Brain pericyte (primary cell): ENCODE measurements at places on chromosomes 4 and X.

GRCh38 chr4:1655081-1655480 is 29.0 kb downstream of the FAM53A start:
- DNase-seq, result no peak

DNA sequence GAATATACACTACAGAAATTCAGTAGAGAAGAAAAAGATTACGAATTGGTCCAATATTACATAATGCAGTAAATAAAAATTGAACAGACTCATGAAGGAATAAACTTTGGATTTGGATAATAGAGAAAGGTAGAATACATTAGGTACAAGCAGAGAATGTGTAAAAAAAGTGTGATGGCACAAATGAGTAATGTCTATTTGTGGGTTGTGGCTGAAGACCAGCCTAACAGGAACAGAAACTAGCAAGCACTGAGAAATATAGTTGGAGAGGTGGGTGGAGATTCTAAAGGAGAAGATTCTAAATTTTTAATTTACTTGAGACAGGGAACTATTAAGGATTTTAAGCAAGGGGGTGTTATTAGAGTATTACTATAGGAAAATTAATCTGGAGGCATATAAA is 15.2 kb upstream of the CLOCK start:
- DNase-seq, result no peak

DNA sequence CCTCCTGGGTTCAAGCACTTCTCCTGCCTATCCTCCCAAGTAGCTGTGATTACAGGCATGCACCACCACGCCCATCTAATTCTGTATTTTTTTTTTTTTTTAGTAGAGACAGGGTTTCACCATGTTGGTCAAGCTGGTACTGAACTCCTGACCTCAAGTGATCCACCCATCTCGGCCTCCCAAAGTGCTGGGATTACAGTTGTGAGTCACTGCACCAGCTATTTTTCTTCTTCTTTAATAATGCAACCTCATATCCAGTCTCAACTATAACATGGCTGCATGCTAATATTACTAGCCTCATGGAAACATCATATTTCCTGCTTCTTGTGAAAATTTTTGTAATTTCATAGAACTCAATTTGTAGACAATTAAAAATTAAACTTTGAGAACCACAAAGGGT is 706.5 kb downstream of the KCTD8 start:
- no peak for DNase-seq

GRCh38 chr4:152073351-152074087 is 312.7 kb upstream of the GATB start:
- DNase-seq, result no peak

DNA sequence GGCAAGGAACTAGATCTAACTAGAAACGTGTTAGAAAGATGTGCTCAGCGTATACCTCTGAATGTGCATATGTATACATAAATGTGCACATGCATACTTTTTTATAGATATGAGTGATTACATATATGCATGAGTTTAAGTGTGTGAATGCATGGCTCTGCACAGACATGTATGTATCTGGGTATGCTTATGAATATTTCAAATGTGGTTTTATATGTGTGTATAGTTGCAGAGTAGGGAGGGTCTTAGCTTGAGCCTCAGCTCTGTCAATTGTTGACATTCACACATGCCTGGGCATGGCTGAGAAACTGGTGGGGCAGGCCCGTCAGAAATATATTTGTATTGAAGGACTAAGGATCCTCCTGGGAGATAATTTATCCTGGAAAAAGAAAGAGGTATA is 31.1 kb downstream of the RAP2C start:
- DNase-seq, result no peak

GRCh38 chr4:118369231-118369630 is 16.4 kb upstream of the PRSS12 start:
- no peak for DNase-seq

GRCh38 chr4:4269331-4269731 is 20.6 kb downstream of the LYAR start:
- DNase-seq, result no peak

DNA sequence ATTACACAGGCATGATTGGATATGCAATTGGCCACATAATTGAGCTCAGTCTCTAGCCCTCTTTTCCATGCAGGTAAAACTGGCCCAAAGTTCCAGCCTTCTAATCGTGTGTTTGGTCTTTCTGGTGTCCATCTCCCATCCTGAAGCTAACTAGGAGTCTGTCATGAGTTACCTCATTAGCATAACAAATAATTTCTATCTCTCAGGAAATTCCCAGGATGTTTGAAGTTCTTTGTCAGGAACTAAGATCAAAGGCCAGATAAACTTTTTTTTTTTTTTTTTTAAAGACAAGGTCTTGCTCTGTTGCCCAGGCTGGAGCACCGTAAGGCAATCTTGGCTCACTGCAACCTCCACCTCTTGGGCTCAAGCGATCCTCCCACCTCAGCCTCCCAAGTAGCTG is 15.8 kb downstream of the ATXN3L start:
- no peak for DNase-seq

DNA sequence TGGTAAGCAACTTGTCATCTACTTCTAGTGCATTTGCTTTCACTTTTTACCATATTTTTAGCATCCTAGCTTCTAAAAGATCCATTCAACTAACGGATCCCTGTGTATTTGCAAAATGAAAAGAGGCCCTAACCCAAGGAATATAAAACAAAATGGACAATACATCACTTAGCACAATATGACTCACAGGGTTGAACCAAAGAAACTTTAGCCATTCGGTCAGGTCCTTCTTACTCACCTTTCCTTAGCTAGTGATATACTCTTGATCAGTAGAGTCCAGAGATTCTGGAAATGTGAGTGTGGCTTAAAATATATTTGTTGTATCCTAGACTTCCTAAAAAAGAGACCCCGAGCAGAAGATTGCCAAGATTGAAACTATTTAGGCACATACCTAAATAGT is 19.5 kb downstream of the TMPRSS11E start:
- no peak for DNase-seq

DNA sequence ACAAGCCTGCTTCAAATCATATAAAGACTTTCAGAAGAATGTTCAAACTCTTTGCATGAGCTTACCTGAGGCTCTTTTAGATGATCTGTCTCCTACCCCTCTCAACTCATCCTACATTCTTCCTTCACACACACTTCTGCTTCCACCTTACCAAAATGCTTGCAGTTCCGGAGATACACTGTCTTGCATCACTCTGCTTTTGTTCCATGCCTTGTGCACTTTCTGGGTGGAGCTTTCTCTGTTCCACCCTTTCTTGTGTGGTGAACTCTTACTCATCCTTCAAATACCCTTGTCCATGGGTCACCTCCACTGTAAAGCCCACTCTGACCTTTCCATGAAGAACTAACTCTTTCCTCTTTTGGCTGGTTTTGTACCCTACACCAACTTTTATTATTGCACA is 18.4 kb upstream of the MGST2 start:
- DNase-seq, result no peak

GRCh38 chr4:26199596-26199995 is 121.2 kb upstream of the RBPJ start:
- no peak for DNase-seq

DNA sequence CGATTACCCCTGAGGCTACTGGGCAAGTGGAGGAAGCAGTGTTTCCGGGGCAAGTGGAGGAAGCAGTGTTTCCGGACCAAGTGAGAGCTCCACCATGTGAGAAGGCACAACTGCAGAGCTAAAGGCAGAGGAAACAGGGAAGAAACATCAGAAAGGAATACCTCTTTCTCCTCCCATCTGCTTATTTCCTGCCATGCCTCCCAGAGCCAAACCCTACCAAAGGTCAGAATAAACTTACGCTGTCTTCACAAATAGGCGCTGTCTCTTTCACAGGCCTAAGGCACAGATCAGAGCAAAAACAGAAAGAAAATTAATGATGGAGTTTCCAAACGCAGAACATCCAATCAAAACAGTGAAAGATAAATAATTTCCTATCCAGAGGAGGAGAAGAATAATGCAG is 153.0 kb downstream of the ATOH1 start:
- DNase-seq, result no peak

GRCh38 chrX:39418731-39419638 is 617.7 kb downstream of the MID1IP1 start:
- no peak for DNase-seq

GRCh38 chr4:115152081-115152480 is 38.7 kb upstream of the NDST4 start:
- DNase-seq, result no peak

DNA sequence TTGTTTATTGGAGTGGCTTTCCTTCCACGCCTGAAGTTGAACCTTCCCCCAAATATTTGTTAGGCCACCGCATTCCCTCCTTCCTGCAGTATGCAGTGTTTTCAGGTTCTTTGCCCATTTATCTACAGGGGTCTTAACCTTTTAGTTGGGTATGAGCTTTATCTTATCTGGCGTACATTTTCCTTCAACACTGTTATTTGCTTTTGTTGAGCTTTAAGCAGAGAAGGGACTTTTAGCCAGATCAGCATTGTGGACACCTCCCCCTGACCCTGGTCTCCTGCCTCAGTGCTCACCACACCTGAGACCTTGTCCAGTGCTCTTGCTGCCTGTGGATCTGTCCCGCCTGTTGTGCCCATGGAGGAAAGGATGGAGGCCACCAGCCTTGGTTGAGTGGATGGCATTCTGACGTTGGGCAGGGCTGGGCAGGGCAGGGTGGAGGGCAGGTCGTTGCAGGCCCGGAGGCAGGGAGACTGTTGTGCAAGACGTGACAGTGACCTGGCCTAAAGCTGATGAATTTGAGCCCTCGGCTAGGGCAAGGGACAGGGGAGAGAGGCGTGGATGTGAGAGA is 998 bp upstream of the DUSP9 start:
- DNase-seq, result no peak

GRCh38 chr4:30600246-30601017 is 119.7 kb upstream of the PCDH7 start:
- DNase-seq, result no peak

GRCh38 chrX:2187352-2188115 is 313.2 kb downstream of the DHRSX start:
- DNase-seq, result no peak

DNA sequence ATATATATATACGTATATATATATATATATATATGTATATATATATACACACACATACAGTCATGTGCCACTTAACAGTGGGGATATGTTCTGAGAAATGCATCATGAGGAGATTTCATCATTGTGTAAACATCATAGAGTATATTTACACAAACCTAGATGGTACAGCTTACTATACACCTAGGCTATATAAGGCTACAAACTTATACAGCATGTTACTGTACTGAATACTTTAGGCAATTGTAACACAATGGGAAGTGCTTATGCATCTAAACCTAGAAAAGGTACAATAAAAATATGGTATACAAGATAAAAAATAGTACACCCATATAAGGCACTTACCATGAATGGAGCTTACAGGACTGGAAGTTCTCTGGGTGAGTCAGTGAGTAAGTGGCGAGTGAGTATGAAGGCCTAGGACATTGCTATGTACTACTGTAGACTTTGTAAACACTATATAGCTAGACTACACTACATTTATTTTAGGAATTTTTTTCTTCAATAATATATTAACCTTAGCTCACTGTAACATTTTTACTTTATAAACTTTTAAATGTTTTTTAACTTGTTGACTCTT is 13.2 kb upstream of the CCSER1 start:
- no peak for DNase-seq

DNA sequence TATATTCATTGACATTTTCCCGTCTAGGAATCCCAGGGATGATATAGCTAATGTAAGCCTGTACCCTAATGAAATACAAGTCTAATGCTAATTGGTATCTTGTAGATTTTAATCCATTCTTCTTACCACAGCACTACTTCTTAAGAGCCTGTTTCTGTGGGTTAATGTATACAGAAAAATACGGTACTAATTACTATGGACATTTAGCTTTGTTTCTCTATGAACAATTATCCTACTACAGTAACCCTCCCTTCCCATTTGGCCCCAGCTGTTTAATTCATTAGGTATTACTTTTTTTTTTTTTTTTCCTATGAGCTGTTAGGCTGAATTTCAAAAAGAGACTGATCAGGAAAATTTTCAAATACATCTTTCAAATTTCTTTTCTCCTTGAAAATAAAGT is 245.1 kb upstream of the SLC7A11 start:
- no peak for DNase-seq

DNA sequence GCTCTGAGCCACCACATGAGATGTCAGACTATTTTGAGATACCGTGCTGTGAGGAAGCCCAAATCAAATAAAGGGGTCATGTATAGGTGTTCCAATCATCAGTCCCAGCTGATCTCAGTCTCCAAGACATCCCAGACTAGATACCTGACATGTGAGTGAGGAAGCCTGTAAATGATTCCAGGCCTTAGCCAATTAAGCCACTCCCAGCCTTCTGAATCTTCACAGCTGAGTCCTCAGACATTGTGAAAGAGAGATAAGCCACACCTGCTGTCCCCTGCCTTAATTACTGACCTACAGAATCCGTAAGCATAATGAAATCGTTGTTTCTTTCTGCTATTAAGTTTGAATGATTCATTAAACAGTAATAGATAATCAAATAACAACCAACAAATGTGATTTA is 671.4 kb downstream of the ZNF674 start:
- DNase-seq, result no peak

- no peak for DNase-seq
These were observed 54.9 kb downstream of the NDST4 start for GRCh38 chr4:115058533-115058932.

- no peak for DNase-seq
These were observed 151.3 kb downstream of the USP46 start for GRCh38 chr4:52507774-52508173.

DNA sequence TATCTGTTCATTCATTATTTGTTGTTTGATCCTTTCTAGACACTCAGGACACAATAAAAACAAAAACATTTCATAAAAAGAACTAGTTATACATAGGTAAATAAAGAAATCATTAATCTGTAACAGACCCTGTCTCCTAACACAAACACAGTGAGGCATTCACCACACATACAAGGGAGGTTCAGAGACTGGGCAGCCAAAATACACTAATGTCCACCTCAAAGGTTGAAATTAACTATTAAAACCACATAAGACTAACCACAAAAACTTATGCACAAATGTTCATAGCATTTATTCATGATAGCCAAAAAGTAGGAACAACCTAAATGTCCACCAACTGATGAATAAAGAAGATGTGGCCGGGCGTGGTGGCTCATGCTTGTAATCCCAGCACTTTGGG is 7.8 kb downstream of the PAPSS1 start:
- DNase-seq, result no peak

GRCh38 chr4:125519371-125520146 is 204.8 kb downstream of the FAT4 start:
- no peak for DNase-seq

DNA sequence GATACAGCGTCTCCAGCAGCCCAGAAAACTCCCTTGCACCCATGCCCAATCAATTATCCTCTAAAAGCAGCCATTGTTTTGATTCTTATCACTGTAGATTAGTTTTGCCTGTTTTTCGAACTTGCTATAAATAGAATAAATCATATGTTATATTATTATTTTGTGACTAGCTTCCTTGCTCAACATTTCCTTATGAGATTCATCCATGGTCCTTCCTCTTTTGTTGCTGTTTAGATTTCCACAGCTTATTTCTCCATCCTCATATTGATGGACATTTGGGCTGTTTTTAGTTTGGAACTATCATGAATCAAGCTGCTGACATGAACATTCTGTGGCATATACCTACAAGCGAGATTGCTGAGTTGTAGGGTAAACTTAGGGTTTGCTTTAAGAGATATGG is 595.3 kb downstream of the BCOR start:
- no peak for DNase-seq

- no peak for DNase-seq
These were observed 82.8 kb upstream of the LIMCH1 start for GRCh38 chr4:41455206-41455605.

GRCh38 chr4:101418055-101418454 is 70.7 kb upstream of the PPP3CA start:
- no peak for DNase-seq

- no peak for DNase-seq
These were observed 462.4 kb upstream of the NDST4 start for GRCh38 chr4:115575851-115576250.
